ENCODE measurements at places on chromosomes 12 and 14.

- DNase-seq, result no peak
These were observed 80.5 kb downstream of the TMEM260 start for GRCh38 chr14:56659964-56660551.

GRCh38 chr12:24743941-24744793 lies 204.7 kb downstream of the BCAT1 start:
- DNase-seq, result no peak

DNA sequence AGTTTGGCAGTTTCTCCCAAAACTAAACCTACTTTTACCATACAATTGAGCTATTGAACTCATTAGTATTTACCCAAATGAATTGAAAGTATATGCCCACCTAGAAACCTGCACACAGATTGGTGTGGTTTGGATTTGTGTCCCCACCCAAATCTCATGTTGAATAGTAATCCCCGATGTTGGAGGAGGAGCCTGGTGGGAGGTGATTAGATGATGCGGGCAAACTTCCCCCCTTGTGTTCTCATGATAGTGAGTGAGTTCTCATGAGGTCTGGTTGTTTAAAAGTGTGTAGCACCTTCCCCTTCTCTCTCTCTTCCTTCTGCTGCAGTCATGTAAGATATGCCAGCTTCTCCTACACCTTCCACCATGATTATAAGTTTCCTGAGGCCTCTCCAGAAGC lies 4.0 kb upstream of the KRT6C start:
- DNase-seq, result no peak

DNA sequence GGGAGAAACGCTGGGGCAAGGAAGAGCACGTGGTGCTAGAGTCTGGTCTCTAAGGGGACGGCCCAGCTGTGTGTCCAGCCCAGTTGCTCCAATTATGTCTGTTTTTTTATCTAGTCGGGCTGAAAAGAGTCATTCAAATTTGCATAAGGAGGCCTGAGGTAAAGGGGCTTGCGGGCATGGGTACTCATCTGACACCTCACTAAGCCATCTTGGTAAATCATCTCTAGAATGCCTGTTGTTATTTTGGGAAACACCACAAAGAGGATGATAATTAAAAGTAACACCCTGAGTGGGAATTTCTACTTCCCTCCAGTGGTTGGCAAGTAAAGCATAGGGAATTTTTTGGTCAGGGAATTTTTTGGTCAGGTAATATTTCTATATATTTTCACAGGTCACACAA lies 196.1 kb upstream of the ALG10B start:
- DNase-seq, result no peak

GRCh38 chr12:48980953-48981756 lies 3.0 kb downstream of the WNT1 start:
- no peak for DNase-seq

Measured in brain pericyte (primary cell).